ENCODE measurements at places on chromosomes 1 and 21.

DNA sequence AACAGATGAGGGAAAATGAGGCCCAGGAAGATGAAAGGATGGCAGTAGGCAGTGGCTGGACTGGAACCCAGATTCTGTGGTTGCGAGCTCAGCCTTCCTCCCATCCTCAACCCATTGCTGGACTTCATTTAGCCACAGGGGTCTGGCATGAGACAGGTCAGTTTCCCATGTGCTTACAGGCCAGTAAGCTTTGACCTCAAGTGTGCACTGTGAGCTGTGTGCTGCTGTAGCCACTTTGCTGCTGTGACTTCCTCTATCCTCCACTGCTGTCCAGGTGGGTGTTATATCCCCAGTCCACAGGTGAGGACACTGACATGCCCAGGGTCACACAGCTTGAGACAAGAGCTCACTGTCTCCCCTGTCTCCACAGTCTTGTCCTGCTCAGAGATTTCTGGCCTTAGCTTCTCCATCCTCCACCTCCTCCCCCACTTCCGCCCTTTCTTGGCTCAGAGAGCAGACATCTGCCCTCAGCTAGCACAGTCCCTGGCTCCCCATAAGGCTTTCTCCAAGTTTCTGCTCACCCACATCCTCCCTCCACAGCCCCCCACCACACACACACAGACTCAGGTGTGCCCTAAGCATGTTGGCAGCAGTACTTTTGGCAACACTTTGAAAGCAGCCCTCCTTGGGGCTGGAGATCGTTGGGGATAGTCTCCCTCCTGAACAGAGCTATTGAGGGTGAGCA lies 7.3 kb downstream of the IGSF21 start:
- no peak for DNase-seq
- peaks cover 84% of the 10 kb centered on the region for H3K27me3 ChIP-seq
- no peak overlapping the region for H3K27ac ChIP-seq

- H3K4me1 ChIP-seq, result no peaks in the 10 kb centered on the region
- no peak overlapping the region for H3K4me3 ChIP-seq
- H3K27me3 ChIP-seq, result no peaks in the 10 kb centered on the region
- no peaks in the 10 kb centered on the region for H3K36me3 ChIP-seq
- H3K27ac ChIP-seq, result no peak overlapping the region
These were observed 12.7 kb upstream of the DYNLT5 start for GRCh38 chr1:66739401-66740157.

DNA sequence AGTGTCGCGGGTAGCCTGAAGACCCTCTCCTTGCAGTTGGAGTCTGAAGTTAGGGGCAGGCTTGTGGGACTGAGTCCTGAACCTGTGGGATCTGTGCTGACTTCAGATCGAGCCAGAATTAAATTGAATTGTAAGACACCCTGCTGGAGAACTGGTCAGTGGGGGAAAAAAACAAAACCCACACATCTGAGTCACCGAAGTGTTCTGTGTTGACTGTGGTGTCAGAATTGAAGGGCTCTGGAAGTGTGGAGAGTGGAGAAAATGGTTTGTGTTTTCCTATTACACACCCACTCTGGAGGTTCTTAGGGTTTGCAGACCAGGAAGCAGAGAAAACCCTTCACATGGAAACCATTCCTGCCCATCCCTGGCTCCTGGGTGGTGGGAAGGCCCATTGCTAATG lies 209.5 kb upstream of the GALNT2 start:
- H3K27ac ChIP-seq, result no peak overlapping the region
- no peak overlapping the region for H3K4me3 ChIP-seq
- no peaks in the 10 kb centered on the region for H3K4me1 ChIP-seq
- H3K36me3 ChIP-seq, result peaks cover 4% of the 10 kb centered on the region

GRCh38 chr1:116572771-116573430 lies 2.1 kb upstream of the CD58 start:
- no peak for DNase-seq
- H3K4me3 ChIP-seq, result no peak overlapping the region
- H3K27ac ChIP-seq, result no peak overlapping the region
- peaks cover 19% of the 10 kb centered on the region for H3K27me3 ChIP-seq
- peaks cover 19% of the 10 kb centered on the region for H3K36me3 ChIP-seq
- peaks cover 48% of the 10 kb centered on the region for H3K4me1 ChIP-seq

- H3K4me1 ChIP-seq, result peaks cover 5% of the 10 kb centered on the region
- H3K27ac ChIP-seq, result no peak overlapping the region
- peaks cover 86% of the 10 kb centered on the region for H3K27me3 ChIP-seq
- H3K4me3 ChIP-seq, result no peak overlapping the region
- no peak for DNase-seq
These were observed 15.9 kb downstream of the SYT2 start for GRCh38 chr1:202694314-202694713.

DNA sequence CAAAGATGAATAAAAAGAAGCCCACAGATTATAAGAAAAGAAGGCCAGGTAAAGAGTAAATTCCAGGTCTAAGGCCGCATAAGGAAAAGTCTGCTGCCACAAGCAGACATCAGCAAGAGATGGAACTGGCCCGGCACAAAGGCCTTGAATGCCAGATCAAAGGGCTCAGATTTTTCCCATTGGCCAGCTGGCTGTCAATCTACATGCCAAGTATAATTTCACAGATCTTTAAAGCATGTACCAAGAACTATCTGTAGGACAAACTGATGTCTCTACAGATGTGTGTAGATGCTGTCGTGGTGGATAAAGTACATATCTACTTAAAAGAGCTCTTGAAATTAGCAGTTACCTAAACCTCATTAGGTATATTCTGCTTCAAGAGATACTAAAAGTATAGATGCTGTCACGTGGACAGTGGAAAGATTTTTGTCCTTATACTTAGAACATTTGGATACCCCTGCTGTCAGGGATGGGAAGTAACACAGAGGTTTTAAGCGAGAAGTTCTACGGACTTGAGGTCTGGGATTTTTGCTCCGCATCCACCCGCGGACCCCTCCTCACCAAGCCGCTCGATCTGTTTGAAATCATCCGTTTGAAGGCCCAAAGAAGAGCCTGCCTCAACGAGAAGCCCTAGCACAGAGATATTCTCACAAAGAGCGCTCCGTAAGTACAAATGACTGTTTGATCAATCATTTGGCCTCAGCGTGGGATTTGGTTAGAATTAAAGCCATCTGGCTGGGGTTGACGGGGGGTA lies 10.1 kb downstream of the GLIS1 start:
- H3K36me3 ChIP-seq, result no peaks in the 10 kb centered on the region
- H3K27me3 ChIP-seq, result peaks cover 15% of the 10 kb centered on the region
- H3K4me1 ChIP-seq, result no peaks in the 10 kb centered on the region
- no peak overlapping the region for H3K4me3 ChIP-seq
- no peak overlapping the region for H3K27ac ChIP-seq

DNA sequence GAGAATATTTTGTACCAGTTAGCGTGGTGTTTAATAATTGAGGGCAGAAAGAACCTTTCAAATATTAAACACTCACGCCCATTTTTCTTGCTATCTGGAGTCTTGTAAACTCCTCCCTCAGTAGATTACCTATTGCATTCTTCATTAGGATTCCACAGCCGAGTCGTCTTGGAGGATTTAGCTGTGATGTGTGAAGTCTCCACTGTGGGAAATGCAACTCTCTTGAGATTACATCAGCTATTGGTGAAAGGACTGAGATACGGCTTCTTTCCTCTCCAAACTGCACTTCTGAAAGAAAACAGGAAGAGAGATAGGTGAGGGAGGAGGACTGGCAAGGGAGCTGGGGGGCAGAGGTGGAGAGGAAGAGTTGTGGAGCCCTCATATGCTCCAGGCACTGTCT lies 36.1 kb downstream of the ACTA1 start:
- H3K36me3 ChIP-seq, result no peaks in the 10 kb centered on the region
- H3K27ac ChIP-seq, result no peak overlapping the region

GRCh38 chr1:91913018-91913417 lies 27.1 kb upstream of the TGFBR3 start:
- no peak overlapping the region for H3K4me3 ChIP-seq
- no peaks in the 10 kb centered on the region for H3K36me3 ChIP-seq
- no peaks in the 10 kb centered on the region for H3K4me1 ChIP-seq
- H3K27me3 ChIP-seq, result no peaks in the 10 kb centered on the region
- DNase-seq, result no peak

DNA sequence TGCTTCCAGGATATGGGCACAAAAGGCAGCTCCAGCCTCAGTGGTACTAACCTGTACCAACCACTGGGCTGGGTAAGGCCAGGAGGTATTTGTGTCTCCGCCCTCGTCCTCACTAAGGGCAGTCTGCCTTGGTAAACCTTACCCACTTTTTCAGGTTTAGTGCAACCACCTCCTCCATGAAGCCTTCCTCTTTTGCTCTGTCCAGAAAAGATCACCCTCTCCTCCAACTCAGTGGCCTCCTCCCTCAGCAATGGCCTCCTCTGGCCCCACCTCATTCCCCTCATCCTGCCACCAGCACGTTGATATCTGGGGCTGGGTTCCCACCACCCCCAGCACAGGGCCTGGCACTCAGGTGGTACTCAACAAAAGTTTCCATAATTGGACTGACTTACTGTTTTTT lies 161.5 kb downstream of the GRIK3 start:
- H3K36me3 ChIP-seq, result no peaks in the 10 kb centered on the region
- no peak overlapping the region for H3K4me3 ChIP-seq
- DNase-seq, result no peak
- H3K27me3 ChIP-seq, result peaks cover 33% of the 10 kb centered on the region
- H3K4me1 ChIP-seq, result no peaks in the 10 kb centered on the region
- no peak overlapping the region for H3K27ac ChIP-seq

DNA sequence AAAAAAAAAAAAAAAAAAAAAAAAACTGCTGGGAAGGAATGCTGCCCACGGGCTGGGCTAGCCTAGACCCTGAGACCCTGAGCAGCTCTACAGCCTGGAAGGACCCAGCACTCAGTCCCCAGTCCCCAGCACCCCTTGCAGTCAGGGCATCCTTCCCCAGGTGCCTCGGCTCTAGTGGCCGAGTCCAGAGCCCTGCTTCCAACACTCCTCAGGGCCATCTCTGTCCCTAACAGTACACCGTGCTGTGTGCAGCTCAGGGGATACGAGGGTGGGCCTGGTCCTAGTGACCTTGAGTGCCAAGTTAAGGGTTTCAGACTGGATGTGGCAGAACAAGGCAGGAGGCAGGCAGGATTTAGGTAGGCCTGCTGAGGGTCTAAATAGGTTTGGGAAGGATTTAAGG lies 50.2 kb upstream of the LRP8 start:
- H3K27ac ChIP-seq, result no peak overlapping the region
- peaks cover 6% of the 10 kb centered on the region for H3K27me3 ChIP-seq
- no peak overlapping the region for H3K4me3 ChIP-seq
- no peaks in the 10 kb centered on the region for H3K4me1 ChIP-seq
- no peaks in the 10 kb centered on the region for H3K36me3 ChIP-seq
- no peak for DNase-seq

- no peak overlapping the region for H3K27ac ChIP-seq
- H3K4me3 ChIP-seq, result no peak overlapping the region
- no peak for DNase-seq
- H3K36me3 ChIP-seq, result peaks cover 36% of the 10 kb centered on the region
- H3K27me3 ChIP-seq, result no peaks in the 10 kb centered on the region
These were observed 14.3 kb downstream of the GMEB1 start for GRCh38 chr1:28682840-28683239.

- H3K4me3 ChIP-seq, result no peak overlapping the region
- H3K27ac ChIP-seq, result no peak overlapping the region
- DNase-seq, result no peak
- H3K27me3 ChIP-seq, result peaks cover 45% of the 10 kb centered on the region
- H3K36me3 ChIP-seq, result no peaks in the 10 kb centered on the region
These were observed 83.1 kb downstream of the VWA5B1 start for GRCh38 chr1:20373764-20374163.

GRCh38 chr1:206058927-206059292 lies 5.9 kb downstream of the RHEX start:
- no peak overlapping the region for H3K27ac ChIP-seq
- no peaks in the 10 kb centered on the region for H3K36me3 ChIP-seq

DNA sequence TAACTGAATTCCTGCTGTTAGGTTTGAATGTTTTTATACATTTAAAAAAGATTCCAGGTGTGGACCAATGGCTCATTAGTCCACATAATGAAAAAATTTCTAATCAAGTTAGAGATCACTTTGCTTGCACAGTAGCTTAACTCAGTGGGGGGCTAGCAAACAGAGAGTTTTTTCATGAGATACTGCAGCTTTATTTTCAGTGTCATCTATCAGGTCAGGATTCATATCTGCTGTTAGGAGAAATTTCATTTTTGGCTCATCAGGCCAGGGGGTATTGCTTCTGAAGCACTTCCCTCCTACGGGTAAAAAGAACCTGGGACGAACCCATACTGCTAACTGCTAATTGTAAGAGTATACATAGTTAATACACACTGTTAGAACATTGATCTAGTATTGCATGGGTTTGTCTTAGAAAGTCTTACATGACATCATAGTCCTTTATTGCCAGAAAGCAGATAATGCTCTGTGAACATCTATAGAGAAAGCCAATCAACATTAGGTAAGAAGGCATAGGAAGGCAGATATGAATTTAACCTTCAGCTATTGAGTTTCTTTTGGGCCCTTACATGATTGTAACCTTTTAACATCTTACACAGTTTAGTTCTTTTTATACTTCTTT lies 38.0 kb downstream of the ADGRL2 start:
- no peak overlapping the region for H3K27ac ChIP-seq
- no peaks in the 10 kb centered on the region for H3K36me3 ChIP-seq
- H3K27me3 ChIP-seq, result no peaks in the 10 kb centered on the region
- DNase-seq, result no peak
- no peak overlapping the region for H3K4me3 ChIP-seq
- no peaks in the 10 kb centered on the region for H3K4me1 ChIP-seq

GRCh38 chr1:3125546-3126368 lies 56.8 kb downstream of the PRDM16 start:
- H3K4me1 ChIP-seq, result no peaks in the 10 kb centered on the region
- no peak overlapping the region for H3K27ac ChIP-seq
- H3K27me3 ChIP-seq, result no peaks in the 10 kb centered on the region
- DNase-seq, result no peak
- H3K36me3 ChIP-seq, result no peaks in the 10 kb centered on the region

- no peak overlapping the region for H3K4me3 ChIP-seq
- peaks cover 2% of the 10 kb centered on the region for H3K36me3 ChIP-seq
- no peaks in the 10 kb centered on the region for H3K4me1 ChIP-seq
These were observed 59.7 kb downstream of the VWA5B1 start for GRCh38 chr1:20350421-20350820.

- DNase-seq, result no peak
- peaks cover 4% of the 10 kb centered on the region for H3K4me1 ChIP-seq
- no peak overlapping the region for H3K27ac ChIP-seq
- no peak overlapping the region for H3K4me3 ChIP-seq
These were observed 18.7 kb upstream of the CAMK1G start for GRCh38 chr1:209564849-209565248.

DNA sequence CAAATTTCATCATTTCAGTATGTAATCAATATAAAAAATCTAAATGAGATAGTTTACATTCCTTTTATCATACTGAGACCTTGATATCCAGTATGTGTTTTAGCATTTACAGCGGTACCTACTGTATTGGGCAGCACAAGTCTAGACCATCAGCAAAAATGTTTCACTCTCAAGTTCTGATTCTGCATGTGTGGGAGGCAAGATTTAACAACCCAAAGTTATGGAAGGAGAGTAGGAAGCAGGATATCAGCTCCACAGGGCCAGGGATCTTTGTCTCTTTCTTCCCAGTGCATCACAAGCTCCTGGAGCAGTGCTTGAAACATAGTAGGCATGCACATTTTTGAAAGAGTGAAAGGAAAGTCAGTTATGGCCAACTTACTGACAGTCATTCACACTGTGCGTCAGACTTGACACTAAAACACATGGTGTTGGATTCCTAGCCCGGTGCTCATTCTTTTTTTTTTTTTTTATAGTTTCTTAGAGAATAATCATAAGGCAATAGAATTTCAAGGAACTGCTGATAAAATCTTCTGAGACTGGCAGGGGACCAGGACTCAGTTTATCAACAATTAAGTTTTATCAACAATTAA lies 6.1 kb downstream of the TENT5C start:
- DNase-seq, result no peak
- H3K27me3 ChIP-seq, result no peaks in the 10 kb centered on the region
- H3K36me3 ChIP-seq, result peaks cover 45% of the 10 kb centered on the region
- peaks cover 99% of the 10 kb centered on the region for H3K4me1 ChIP-seq
- peak overlapping the region; percentile 56 for H3K27ac ChIP-seq
- no peak overlapping the region for H3K4me3 ChIP-seq

Measured in central memory CD8-positive, alpha-beta T cell (primary cell).